ENCODE measurements at places on chromosomes 5 and 9.
A peak's percentile ranks its signal among the peaks of the same experiment; 100 is the strongest.

DNA sequence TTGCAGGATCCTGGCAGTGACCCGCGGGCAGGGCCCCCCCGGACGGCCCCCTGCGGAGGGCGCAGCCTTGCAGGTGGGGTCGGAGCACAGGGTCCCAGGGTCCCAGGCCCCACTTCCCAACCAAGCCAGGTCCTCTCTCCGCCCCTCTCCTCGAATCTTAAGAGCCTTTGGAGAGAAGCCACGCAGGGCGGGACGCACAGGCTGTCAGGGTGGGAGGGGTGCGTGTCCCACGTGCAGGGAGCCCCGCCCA is 18.4 kb upstream of the EGFL7 start:
- no peak for DNase-seq

- peak; percentile 90 for DNase-seq
These were observed 4.8 kb upstream of the SMU1 start for GRCh38 chr9:33081128-33081851.

DNA sequence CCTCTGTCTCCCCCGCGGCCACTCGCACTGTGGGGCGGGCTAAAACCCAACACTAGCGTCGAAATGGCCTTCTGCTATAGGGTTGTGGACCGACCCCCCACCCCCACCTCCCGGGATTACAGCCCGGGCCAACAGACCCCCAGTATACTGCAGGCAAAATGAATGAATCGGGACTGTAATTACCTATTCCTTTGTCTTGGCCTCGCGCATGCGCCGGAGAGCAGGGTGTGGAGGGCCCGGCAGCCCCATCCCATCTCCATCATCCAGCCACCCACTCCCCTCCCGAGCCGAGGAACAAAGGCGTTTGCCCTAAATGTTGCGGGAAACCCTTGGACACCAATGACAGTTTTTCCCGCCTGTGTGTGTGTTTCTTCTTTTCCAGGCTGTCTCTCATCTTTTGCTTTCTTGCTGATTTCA is 1.6 kb downstream of the BASP1 start:
- no peak for DNase-seq

- DNase-seq, result no peak
These were observed 66.5 kb upstream of the RXRA start for GRCh38 chr9:134259708-134260107.

Measured in activated CD4-positive, alpha-beta T cell treated with anti-CD3 and anti-CD28 coated beads, Interleukin-2, Interleukin-6, amounts not matched to agents 100 ng/mL and 50 ng/mL, durations not matched to agents 16 hours and 8 hours (primary cell).